ENCODE measurements at places on chromosomes 13 and 19.

DNA sequence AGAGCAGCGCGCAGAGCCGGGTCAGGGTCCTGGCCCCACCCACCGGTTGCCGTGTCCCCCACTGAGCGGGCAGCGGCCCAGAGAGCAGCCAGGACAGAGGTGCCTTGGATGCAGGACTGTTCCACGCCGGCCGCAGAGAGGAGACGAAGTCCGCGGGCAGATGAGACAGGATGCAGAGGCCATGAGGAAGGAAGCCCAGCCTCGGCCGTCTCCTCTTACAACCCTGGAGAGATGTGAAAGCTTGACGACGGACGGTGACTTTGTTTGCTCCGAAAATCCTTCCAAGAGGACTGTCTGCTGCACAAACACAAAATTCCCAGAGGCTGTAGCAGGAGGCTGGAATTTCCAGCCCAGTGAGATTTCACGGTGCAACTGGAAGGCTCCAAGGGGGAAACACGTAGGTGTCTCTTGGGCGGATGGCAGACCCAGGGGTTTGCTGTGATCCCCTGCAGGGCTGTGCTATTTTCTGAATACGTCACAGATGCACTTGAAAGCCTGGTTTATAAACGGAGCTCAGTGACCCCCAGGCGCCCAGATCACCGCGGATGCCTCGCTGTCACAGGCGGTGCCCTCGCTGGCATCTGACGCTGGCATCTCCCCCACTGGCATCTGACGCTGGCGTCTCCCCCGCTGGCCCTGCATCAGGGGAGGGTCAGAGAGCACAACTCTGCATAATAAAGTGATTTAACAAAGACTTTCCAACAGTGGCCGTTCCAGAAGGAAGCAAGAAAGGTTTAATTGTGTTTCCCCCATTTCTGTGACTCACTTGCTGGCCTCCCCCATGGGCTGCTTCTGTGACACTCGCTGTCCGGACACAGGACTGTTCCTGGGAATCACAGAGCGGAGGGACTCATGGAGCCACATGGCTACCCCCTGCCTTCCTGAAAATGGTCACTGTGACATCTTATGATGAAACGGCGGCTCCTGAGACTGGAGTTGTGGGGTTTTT, 62.0 kb upstream of the C13orf46 start:
- no peak overlapping the region for H3K27ac ChIP-seq
- H3K27me3 ChIP-seq = no peaks in the 10 kb centered on the region
- peak overlapping the region; percentile 22 for H3K4me3 ChIP-seq
- no peak for DNase-seq

GRCh38 chr19:17460372-17461230, at the start of gene NXNL1:
NXNL1 (minus strand) TSS chr19:17460926; CDS start chr19:17460869, 57 bp downstream.
- H3K27ac ChIP-seq = no peak within 1 kb of the TSS
- H3K4me1 ChIP-seq = no peaks in the 10 kb centered on the region
- DNase-seq = no peak
- no peaks in the 10 kb centered on the region for H3K36me3 ChIP-seq
- no peak within 1 kb of the TSS for H3K4me3 ChIP-seq

GRCh38 chr19:39878398-39878797, 32.2 kb upstream of the FBL start:
- H3K36me3 ChIP-seq = no peaks in the 10 kb centered on the region
- H3K27ac ChIP-seq = peak overlapping the region; percentile 10
- no peaks in the 10 kb centered on the region for H3K4me1 ChIP-seq
- no peak for DNase-seq

DNA sequence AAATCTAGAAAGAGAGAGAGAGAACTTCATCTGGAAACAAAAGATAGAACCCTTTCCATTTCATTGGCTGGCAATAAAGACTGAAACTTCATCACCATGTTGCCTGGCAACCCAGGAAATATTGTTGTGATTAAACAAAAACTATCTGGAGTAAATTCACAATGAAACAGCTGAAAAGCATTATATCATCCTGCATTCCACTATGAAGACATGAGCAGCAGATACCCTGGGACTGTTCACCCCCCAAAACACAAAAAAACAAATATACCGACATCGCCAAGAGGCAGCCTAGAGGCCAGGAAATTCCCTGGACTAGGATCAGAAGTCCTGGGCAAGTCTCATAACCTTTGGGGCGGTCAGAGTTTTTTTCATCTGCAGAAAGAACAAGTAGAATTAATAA, 158.3 kb downstream of the FOXO1 start:
- no peak overlapping the region for H3K4me3 ChIP-seq
- no peak for DNase-seq
- H3K27me3 ChIP-seq = no peaks in the 10 kb centered on the region
- H3K27ac ChIP-seq = no peak overlapping the region
- H3K36me3 ChIP-seq = no peaks in the 10 kb centered on the region

- no peaks in the 10 kb centered on the region for H3K36me3 ChIP-seq
- no peaks in the 10 kb centered on the region for H3K27me3 ChIP-seq
- no peak overlapping the region for H3K4me3 ChIP-seq
- peaks cover 5% of the 10 kb centered on the region for H3K4me1 ChIP-seq
Observed at GRCh38 chr13:40409278-40409677, 257.2 kb downstream of the FOXO1 start.

- H3K27me3 ChIP-seq = no peaks in the 10 kb centered on the region
- DNase-seq = no peak
- no peaks in the 10 kb centered on the region for H3K36me3 ChIP-seq
Observed at GRCh38 chr13:70969321-70969720, 861.1 kb upstream of the KLHL1 start.

DNA sequence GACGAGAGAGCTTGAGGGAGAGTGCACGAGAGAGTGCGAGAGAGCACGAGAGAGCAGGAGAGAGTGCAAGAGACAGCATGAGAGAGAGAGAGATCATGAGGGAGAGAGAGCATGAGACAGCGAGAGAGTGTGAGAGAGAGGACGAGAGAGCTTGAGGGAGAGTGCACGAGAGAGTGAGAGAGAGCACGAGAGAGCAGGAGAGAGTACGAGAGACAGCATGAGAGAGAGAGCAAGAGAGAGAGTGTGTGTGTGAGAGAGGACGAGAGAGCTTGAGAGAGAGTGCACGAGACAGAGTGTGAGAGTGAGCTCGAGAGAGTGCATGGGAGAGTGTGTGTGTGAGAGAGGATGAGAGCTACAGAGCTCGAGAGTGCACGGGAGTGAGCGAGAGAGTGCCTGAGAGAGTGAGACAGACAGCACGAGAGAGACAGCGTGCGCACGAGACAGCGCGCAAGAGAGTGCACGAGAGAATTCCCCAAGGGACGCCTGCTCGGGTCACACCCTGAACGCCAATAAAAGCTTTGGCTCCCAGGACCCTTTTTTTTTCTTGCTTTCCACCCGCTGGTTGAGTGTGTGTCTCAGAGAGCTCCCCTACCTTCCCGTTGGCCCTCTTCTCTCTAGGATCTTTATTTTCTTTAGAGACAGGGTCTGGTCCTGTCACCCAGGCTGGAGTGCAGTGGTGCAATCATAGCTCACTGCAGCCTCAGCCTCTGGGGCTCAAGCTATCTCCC, 3.7 kb downstream of the CD70 start:
- no peaks in the 10 kb centered on the region for H3K36me3 ChIP-seq
- peak overlapping the region; percentile 5 for H3K27ac ChIP-seq
- peak overlapping the region; percentile 82 for H3K4me3 ChIP-seq
- peaks cover 11% of the 10 kb centered on the region for H3K4me1 ChIP-seq
- peaks cover 74% of the 10 kb centered on the region for H3K27me3 ChIP-seq

DNA sequence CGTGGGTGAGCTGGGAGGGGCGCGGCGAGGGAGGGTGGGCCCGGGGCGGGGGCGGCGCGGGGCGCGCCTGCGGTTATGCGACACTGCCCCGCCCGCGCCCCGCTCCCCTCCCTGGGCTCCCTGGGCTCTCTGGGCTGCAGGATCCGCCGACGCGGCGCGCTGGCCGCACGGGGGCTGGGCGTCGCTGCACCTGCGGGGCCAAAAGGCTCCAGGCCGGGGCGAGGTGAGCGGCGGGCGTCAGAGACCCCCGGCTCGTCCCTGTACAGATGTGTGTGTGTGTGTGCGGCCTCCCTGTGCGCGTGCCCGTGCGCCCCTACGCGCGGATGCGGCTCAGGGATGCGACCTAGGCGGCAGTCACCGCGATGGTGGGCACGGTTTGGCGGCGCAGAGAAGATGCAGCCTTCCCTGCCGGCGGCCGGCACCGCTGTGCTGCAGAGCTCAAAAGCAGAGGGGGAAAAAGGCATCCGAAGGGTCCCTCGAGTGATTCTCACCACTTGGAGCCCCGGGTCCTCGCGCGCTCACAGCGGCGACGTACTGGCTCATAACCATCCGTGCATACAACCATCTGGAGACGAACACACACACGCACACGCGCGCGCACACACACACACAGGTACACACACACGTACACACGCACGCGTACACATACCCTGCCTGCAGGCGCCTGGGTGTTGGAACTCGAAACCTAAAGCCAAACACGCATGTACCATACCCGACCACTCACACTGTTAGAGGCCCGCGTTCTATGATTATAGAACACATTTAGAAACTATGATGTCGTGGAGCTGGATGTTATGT, 709 bp downstream of the ATP8A2 start:
- no peak for DNase-seq
- peak overlapping the region; percentile 75 for H3K4me3 ChIP-seq
- peaks cover 8% of the 10 kb centered on the region for H3K4me1 ChIP-seq
- no peaks in the 10 kb centered on the region for H3K36me3 ChIP-seq
- peaks cover 75% of the 10 kb centered on the region for H3K27me3 ChIP-seq

GRCh38 chr13:76038920-76039716, 403.0 kb downstream of the LMO7 start:
- peaks cover 5% of the 10 kb centered on the region for H3K4me1 ChIP-seq
- no peaks in the 10 kb centered on the region for H3K27me3 ChIP-seq
- no peak overlapping the region for H3K27ac ChIP-seq
- H3K36me3 ChIP-seq = no peaks in the 10 kb centered on the region
- no peak for DNase-seq
- no peak overlapping the region for H3K4me3 ChIP-seq

DNA sequence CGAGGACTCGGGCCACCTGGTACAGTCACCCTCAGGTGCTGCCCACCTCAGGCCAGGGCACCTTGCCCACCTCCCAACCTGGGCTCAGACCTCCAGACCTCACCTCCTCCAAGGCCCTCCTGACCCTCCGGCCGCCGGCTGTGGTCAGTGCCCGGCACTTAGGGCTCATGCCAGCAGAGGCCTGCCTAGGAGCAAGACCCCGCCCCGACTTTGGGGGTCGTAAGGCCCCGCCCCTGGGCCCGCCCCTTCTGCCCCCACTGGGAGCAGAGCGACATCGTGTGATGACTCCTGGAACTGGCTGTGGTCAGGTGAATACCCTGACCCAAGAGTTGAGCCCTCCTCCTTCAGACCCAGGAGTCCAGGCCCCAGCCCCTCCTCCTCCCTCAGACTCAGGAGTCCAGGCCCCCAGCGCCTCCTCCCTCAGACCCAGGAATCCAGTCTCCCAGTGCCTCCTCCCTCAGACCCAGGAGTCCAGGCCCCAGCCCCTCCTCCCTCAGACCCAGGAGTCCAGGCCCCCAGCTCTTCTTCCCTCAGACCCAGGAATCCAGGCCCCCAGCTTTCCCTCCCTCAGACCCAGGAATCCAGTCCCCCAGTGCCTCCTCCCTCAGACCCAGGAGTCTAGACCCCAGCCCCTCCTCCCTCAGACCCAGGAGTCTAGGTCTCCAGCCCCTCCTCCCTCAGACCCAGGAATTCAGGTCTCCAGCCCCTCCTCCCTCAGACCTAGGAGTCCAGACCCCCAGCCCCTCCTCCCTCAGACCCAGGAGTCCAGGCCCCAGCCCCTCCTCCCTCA, at the start of gene SBK2:
Gene SBK2, minus strand, starts transcription at position 183 of the 790 bp plus-strand sequence. CDS start 839 bp downstream, outside the sequence.
- H3K4me3 ChIP-seq = no peak within 1 kb of the TSS
- DNase-seq = no peak

DNA sequence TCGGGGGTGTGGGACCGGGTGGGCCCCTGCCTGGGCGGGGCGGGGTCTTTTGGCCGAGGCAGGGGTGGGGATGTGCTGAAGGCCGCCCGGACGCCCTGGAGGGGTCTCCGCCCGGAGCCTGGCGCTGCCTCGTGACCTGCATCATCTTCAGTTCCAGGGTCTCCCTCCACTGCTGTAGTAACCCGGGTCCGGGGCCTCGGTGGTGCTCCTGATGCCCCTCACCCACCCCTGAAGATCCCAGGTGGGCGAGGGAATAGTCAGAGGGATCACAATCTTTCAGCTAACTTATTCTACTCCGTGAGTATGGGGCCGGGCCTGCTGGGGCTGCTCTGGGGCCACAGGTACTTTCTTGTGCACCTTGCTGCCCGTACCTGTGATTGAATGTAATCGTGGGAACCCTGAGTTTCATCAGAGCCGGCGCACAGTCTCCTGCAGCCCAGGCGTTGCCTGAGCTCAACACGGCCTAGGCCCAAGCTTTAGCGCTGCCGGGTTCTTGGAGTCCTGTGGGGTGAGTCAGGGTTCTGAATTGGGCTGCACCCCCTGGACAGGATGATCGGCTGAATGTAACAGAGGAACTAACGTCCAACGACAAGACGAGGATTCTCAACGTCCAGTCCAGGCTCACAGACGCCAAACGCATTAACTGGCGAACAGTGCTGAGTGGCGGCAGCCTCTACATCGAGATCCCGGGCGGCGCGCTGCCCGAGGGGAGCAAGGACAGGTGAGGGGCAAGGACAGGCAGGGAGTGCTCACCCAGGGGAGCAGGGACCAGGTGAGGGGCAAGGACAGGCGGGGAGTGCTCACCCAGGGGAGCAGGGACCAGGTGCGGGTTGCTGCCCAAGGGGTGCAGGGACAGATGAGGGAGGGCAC, 10.5 kb downstream of the PEAK3 start:
- H3K4me3 ChIP-seq = peak overlapping the region; percentile 91
- H3K27ac ChIP-seq = peak overlapping the region; percentile 93
- DNase-seq = no peak
- peaks cover 21% of the 10 kb centered on the region for H3K4me1 ChIP-seq
- H3K27me3 ChIP-seq = no peaks in the 10 kb centered on the region

DNA sequence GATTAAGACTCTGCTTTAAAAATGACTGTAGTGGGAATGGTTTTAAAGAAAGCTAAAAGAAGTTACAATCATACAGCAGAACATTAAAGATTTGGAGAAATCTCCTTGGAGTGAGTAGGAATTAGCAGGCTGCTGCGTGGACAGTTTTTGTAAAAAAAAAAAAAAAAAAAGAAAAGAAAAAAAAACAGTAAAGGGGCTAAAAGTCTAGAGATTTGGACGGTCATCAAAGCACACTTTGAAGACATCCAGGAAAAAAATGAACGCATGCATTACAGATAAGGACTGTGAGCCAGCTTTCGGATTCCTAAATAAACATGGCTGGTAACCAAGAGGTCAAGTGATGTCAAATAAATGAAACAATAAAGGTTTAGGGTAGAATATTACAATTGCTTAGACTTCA, 1700.6 kb downstream of the PCDH9 start:
- no peak for DNase-seq
- H3K27me3 ChIP-seq = no peaks in the 10 kb centered on the region
- peaks cover 9% of the 10 kb centered on the region for H3K4me1 ChIP-seq
- H3K27ac ChIP-seq = no peak overlapping the region
- H3K4me3 ChIP-seq = no peak overlapping the region

Measured in type B pancreatic cell (in vitro differentiated cells).